ENCODE measurements at places on chromosomes 1 and 21.

DNA sequence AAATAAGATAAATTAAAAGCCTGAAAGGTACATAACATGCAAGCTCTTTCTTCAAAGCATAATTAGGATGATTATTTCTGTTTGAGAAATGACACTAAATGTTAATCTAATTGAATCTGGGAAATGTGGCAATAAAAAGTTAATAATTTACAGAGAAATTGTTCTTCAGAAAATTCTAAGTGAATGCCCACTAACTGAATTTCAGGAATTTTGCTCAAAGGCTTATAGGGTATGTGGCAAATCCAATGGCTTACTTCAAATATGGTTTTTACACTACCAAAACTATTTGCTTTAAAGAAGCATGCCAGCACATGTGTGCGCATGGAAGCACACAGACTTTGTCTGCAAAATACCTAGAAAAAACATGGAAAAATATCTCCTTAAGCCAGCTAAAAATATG, 186.6 kb upstream of the FOXD3 start:
- no peak for DNase-seq

GRCh38 chr1:112675728-112676381, 1.4 kb downstream of the MOV10 start:
- no peak for DNase-seq

DNA sequence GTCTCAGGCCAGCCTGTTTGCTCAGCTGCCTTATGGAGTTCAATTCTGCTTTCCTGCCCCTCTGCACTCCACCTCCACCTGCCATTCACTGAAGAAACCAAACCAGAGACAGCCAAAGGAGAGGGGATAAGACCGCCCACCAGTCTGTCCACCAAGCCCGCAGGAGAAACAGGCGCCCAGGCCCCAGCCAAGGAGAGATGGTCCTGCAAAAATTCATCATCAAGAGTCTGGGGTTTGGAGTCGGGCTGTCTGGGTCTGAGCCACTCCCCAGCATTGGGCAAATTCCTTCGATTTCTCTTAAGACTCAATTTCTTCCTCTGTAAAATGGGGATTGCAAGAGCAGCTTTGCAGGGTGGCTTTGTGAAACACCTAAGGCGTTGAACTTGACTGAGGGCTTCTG, 121.4 kb upstream of the RUNX3 start:
- peak; percentile 52 for DNase-seq

DNA sequence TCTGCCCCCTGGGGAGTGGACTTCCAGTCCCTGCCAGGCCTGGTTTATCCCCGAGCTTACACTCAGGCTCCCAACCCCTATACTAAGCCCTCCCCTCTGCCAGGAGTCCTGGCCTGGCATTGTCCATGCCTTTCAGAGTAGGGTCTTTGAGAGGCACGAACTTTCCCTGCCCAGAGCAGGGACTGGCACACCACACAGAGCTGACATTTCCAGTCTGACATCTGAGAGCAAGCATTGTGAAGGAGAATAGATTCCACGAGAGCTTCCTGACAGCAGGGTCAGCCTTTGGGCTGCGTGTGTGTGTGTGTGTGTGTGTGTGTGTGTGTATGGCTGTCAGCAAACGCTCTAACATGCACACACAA, 59.5 kb upstream of the LAPTM5 start:
- peak; percentile 48 for DNase-seq
